Heart left ventricle (tissue), 16 donors: ENCODE measurements at places on chromosomes 5 and 9. TPM values are rescaled to one million over a fixed set of nuclear protein-coding genes. Genes with fewer than 3 reads are reported as not detected.

GRCh38 chr5:4880304-4880741 is 259.8 kb upstream of the ADAMTS16 start:
- no peaks in the 10 kb centered on the region for H3K36me3 ChIP-seq
- H3K27ac ChIP-seq = no peak overlapping the region
- H3K27me3 ChIP-seq = no peaks in the 10 kb centered on the region
- H3K4me1 ChIP-seq = no peaks in the 10 kb centered on the region
- H3K4me3 ChIP-seq = no peak overlapping the region

DNA sequence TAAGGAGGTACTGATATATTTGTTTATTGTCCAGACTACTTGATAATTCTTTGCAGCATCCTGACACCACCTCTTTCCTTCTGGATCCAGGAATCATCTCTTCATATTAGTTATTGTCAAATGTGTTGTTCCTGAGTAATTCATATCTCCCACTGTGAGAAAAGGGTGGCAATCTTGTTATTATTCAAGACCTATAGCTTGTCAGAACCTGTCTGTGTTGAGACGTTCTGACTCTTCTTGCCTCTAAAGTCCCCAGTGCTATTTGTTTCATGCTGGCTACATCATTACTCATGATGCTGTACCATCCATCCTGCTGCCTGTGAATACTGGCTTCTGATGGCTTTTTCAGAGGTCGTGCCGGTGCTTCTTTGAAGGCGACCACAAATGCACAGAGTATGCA is 68.7 kb upstream of the TAF11L2 start:
- DNase-seq = no peak
- H3K4me1 ChIP-seq = peaks cover 4% of the 10 kb centered on the region
- no peak overlapping the region for H3K27ac ChIP-seq
- H3K27me3 ChIP-seq = no peaks in the 10 kb centered on the region

- H3K27ac ChIP-seq = peak overlapping the region; percentile 99
- DNase-seq = peak; percentile 71
- H3K4me3 ChIP-seq = peak overlapping the region; percentile 85
- H3K27me3 ChIP-seq = no peaks in the 10 kb centered on the region
These were observed 2.0 kb upstream of the MAT2B start for GRCh38 chr5:163503106-163504078.

The DOLPP1 gene
- 8.8 TPM for total RNA-seq

DNA sequence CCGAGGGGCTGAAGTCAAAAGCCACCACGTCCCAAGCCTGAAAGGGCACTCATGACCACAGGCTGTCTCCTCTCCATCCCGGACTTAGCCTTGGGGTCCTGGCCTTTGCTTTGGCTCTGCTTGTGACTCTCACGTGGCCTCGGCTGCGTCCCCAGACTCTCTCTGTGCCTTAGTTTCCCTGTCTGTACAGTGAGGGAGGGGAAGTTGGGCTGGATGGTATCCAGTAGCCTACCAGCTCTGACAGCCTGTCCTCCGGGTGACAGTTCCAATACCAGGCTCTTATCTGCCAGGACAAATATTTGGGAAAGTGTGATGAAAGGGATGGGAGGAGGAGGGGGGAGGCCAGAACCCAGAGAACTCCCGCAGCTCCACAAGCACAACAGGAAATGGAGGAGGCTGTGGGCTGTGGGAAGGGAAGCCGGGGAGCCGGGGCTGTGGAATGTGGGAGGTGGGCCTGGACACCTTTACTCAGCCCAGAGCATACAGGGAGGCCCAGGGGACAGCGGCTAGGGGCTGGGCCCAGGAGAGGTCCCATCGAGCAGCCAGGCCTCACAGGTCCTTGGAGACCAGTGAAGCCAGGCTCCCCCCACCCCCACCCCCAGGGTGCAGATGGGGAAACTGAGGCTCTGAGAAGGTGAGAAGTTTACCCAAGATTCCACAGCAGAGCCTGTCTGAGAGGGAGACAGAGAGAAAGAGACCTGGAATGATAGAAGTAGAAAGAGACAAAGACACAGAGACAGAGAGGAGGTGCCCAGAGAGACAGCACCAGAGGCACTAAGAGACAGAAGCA is 18.3 kb downstream of the PDGFRB start:
- DNase-seq = no peak
- no peaks in the 10 kb centered on the region for H3K36me3 ChIP-seq
- no peaks in the 10 kb centered on the region for H3K27me3 ChIP-seq
- H3K4me1 ChIP-seq = peaks cover 92% of the 10 kb centered on the region
- H3K4me3 ChIP-seq = no peak overlapping the region
- H3K27ac ChIP-seq = peak overlapping the region; percentile 96

The EHMT1 gene
- 28.1 TPM for total RNA-seq

GRCh38 chr5:132055808-132056609 is 4.4 kb upstream of the IL3 start:
- H3K36me3 ChIP-seq = no peaks in the 10 kb centered on the region
- no peaks in the 10 kb centered on the region for H3K4me1 ChIP-seq
- H3K4me3 ChIP-seq = no peak overlapping the region
- H3K27ac ChIP-seq = no peak overlapping the region
- no peaks in the 10 kb centered on the region for H3K27me3 ChIP-seq

DNA sequence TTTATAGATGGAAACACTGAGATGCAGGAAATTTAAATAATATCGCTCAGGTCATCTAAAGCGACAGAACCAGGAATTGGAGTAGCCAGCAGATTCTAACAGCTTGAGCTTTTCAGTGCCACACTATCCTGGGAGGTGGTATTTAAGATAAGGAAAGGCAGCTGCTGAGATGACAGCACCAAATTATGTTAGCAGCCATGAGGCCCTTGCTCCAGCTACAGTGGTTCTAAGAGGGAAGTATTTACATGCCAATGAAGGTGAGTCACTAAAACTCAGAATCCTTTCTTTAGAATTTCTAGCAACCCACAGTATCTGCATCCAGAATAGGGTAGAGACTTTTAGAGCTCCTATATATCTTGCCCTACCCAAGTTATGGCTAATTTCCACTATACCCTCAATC is 127.0 kb upstream of the VLDLR start:
- H3K27ac ChIP-seq = no peak overlapping the region
- peaks cover 20% of the 10 kb centered on the region for H3K4me1 ChIP-seq
- no peak overlapping the region for H3K4me3 ChIP-seq
- H3K27me3 ChIP-seq = no peaks in the 10 kb centered on the region
- no peaks in the 10 kb centered on the region for H3K36me3 ChIP-seq

DNA sequence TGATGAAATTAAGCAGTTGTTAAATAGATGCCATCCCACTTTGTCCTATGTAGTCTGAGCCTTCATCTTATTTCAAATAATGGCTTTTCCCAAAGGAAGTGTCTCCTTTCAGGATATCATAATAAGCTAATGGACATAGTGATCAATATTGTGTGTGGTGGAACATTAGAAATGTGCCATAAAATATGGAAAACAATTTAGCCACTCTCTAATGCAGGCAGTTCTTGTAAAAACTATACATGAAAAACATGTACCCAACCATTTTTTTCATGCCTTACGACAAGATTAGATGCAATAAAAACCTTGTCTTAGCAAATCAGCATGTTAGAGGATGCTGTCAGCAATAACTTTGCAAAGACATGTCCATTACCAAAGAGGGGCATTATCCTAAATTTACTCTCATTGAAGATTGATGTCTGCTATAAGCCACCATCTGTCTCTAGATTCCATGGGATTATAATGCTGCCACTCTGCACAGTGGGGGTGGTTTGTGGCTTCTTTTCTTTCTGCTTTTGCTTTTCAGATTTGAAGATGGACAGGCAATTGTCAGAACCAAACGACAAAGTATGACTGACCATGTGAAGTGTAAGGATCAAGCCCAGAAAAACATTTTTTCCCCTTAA is 724.0 kb upstream of the ZNF608 start:
- no peaks in the 10 kb centered on the region for H3K36me3 ChIP-seq
- no peaks in the 10 kb centered on the region for H3K27me3 ChIP-seq
- DNase-seq = no peak

The ITGA1 gene
- total RNA-seq = 21.9 TPM

DNA sequence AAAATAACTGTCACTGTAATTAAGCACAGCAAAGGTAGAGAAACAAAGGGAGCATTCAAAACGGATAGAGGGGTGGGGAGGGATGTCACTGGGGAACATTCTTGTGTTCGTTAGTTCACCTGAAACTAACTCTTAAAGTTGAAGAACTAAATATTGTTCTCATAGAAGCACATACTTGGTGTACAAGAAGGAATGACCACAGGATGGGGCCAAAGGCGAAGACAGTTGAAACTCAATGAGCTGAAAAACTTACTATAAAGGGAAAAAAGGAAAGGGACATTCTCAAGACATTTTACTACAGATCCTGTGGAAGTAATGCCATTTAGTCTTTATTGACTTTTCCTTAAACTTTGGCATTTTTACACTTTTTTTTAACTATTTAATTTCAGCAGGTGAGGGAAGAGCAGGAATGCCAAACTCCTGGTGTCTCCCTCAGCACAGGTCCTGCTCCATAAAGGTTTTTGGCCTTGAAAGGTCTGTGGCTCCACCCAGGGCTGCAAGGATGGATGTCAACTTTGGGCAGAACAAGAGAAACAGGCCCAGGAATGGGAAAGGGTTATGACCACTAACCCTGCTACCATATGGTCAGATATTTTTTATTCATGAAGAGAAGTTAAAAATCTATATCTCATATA is 197.6 kb upstream of the RASA1 start:
- H3K27ac ChIP-seq = no peak overlapping the region
- no peaks in the 10 kb centered on the region for H3K36me3 ChIP-seq
- H3K4me1 ChIP-seq = no peaks in the 10 kb centered on the region

DNA sequence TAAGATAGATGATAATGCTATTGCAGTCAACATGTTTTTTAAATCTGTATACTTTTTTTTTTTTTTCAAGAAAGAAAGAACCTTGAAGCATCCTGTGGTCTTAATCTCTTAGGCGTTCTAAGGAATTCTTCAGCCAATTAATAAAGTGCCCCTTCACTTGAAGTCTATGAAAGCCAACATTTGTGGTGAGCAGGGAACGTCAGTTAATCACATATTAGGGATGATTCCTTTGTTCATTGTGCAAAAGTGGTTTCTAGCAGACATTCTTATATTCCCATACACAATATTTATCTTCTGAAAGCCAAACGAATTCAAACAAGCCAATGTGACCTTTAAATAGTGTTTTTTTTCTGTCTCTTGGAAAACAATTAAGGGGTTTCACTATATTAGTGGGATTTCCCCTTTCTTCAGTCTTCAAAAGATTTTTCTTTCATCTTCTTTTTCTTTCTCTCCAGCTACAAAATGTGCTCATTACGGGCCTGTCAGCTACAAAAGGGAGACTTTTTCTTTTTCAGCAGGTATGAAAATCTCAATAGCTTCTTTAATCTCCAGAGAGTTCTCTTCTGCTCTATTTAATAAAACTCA is 40.1 kb downstream of the TMEM167A start:
- no peaks in the 10 kb centered on the region for H3K27me3 ChIP-seq
- DNase-seq = no peak
- H3K4me1 ChIP-seq = peaks cover 10% of the 10 kb centered on the region
- H3K4me3 ChIP-seq = no peak overlapping the region

DNA sequence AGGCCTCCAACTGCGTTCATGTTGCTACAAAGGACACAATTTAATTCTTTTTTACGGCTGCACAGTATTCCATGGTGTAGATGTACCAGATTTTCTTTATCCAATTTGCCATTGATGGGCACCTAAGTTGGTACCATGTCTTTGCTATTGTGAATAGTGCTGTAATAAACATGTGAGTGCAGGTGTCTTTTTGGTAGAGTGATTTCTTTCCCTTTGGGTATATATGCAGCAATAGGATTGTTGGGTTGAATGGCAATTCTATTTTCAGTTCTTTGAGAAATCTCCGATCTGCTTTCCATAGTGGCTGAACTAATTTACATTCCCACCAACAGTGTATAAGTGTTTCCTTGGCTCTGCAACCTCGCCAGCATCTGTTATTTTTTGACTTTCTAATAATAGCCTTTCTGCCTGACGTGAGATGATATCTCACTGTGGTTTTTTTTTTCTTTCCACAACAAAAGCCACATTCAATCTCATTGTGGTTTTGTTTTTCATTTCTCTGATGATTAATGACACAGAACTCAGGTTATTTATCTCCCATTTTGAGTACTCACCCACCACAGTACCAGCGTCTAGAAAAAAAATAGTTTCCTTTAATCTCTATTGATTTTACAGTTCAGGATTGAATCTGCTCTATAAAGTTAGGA is 21.9 kb downstream of the ARRDC3 start:
- no peaks in the 10 kb centered on the region for H3K27me3 ChIP-seq
- DNase-seq = no peak
- H3K36me3 ChIP-seq = no peaks in the 10 kb centered on the region
- H3K4me3 ChIP-seq = no peak overlapping the region
- no peak overlapping the region for H3K27ac ChIP-seq
- peaks cover 4% of the 10 kb centered on the region for H3K4me1 ChIP-seq

GRCh38 chr5:105101577-105101976 is 1539.0 kb upstream of the NUDT12 start:
- no peak overlapping the region for H3K4me3 ChIP-seq
- H3K27ac ChIP-seq = no peak overlapping the region
- H3K27me3 ChIP-seq = no peaks in the 10 kb centered on the region
- no peaks in the 10 kb centered on the region for H3K4me1 ChIP-seq

The DNAJC21 gene
- total RNA-seq = 54.3 TPM

The LMX1B gene
- total RNA-seq = 0.47 TPM

DNA sequence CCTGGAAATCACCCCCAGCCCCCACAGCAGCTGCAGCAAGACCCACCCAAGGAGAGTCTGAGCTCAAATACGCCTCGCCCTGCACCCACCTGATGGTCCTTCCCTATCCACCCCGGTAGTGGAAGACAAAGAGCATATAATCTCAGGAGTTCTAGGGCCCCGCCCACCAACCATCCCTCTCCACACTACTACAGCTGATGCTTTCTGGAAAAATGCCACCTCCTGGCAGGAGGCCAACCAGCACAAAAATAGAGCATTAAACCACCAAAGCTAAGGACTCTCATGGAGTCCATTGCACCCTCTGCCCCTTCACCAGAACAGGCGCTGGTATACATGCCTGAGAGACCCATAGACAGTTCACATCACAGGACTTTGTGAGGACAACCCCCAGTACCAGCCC is 22.5 kb upstream of the NIPSNAP3A start:
- no peak overlapping the region for H3K4me3 ChIP-seq
- DNase-seq = no peak
- H3K36me3 ChIP-seq = no peaks in the 10 kb centered on the region
- no peak overlapping the region for H3K27ac ChIP-seq
- H3K4me1 ChIP-seq = no peaks in the 10 kb centered on the region

DNA sequence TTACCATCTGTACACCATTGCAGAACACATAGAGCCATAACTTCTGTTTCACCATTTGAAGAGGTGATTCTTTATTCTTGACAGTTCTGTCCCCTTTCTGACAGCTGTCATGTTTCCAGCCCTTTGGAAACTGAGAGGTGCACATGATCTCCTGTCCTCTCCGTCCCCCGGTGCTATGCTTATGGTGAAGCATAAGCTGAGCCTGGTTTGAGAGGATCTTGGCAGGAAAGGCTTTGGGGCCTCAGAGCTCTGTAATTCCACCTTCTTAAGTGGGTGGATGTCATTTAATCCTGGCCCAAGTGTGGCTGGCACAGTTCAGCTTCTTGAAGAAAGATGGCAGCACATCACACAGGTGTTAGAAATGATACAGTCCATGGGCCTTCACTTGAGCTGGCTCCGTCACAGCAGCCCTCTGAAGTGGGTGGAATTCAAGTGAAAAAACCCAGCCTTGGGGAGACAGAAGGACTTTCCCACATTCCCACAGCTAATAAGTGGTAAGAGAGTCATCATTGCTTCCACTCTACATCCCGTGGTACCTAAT is 30.7 kb upstream of the GRPEL2 start:
- DNase-seq = no peak
- H3K27ac ChIP-seq = no peak overlapping the region
- H3K4me1 ChIP-seq = peaks cover 9% of the 10 kb centered on the region
- peaks cover 51% of the 10 kb centered on the region for H3K36me3 ChIP-seq
- H3K4me3 ChIP-seq = no peak overlapping the region
